ENCODE measurements at places on chromosomes 12 and 14. TPM values are rescaled to one million over a fixed set of nuclear protein-coding genes. Genes with fewer than 3 reads are reported as not detected.
A peak's percentile ranks its signal among the peaks of the same experiment; 100 is the strongest.

- H3K27ac ChIP-seq, result no peak overlapping the region
- no peaks in the 10 kb centered on the region for H3K27me3 ChIP-seq
- H3K4me3 ChIP-seq, result no peak overlapping the region
- H3K4me1 ChIP-seq, result no peaks in the 10 kb centered on the region
- no peak for DNase-seq
Observed at GRCh38 chr14:72026536-72026935, 94.3 kb downstream of the RGS6 start.

DNA sequence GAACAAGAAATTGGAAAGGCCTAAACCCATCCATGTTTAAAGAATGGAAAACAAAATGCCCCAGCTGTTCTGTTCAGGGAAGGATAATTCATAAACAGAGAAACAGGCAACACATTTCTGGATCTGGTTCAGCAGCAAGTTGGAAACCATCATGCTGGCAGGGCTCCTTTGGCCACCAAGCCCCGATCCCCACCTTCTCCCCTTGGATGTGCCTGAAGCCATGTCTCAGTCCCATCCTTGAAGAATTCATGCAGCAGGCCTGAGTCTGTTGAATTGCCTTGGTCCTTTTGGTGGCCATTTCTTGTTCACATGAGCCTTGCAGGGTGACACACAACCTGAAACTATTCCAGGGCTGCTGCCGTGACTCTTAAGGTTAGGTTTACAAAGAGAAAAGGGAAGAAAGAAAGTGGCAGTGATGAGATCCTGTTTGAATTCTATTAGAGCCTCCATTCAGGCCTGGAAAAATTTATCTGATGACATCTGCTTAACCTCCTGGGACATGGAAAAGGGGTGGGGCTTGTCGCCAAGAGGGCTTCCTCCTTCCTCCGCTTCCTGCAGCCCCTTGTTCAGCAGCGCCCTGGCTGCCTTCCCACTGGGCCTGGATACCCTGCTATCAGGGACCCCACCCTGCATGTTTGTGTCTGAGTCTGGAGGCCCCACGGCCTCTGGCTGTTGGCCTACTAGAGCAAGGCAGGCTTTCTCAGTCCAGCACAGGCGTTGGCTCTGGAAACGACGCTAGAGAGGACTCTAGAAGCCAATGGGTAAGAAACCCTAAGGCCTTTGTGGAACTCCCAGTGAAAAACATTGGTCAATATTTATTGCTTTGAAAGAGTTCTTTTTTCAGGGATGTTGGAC, 341.9 kb downstream of the C12orf75 start:
- no peak overlapping the region for H3K4me3 ChIP-seq
- DNase-seq, result no peak
- H3K4me1 ChIP-seq, result no peaks in the 10 kb centered on the region
- H3K27ac ChIP-seq, result no peak overlapping the region

DNA sequence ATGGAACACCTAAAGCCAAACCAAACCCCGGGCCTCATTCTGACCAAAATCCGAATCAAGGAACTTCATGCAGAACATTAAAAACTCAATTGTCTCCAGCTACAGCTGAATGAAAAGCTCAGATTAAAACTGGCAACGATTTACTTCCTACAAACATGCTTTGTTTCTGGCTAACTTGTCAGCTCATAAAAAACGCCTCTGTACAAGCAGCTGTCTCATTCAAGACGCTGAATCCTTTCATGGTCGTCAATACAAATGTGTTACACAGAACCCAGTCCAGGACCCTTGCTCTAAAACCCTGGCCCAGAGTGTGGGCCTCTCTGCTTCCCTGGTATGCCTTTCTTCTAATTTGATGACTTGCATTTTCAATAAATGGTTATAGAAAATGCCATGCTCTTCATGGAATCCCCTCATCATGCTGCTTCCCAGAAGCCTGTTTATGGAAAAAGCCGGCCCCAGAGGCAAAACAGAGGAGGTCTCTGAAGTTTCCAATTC, 183.1 kb downstream of the PHLDA1 start:
- no peaks in the 10 kb centered on the region for H3K4me1 ChIP-seq
- no peaks in the 10 kb centered on the region for H3K36me3 ChIP-seq
- H3K4me3 ChIP-seq, result no peak overlapping the region
- no peaks in the 10 kb centered on the region for H3K27me3 ChIP-seq

- peaks cover 4% of the 10 kb centered on the region for H3K4me1 ChIP-seq
- H3K27me3 ChIP-seq, result no peaks in the 10 kb centered on the region
- H3K27ac ChIP-seq, result no peak overlapping the region
- H3K36me3 ChIP-seq, result no peaks in the 10 kb centered on the region
- no peak for DNase-seq
Observed at GRCh38 chr12:116490471-116490870, 68.7 kb upstream of the MAP1LC3B2 start.

GRCh38 chr12:6620137-6620884, 13.1 kb upstream of the CHD4 start:
- no peaks in the 10 kb centered on the region for H3K36me3 ChIP-seq
- no peak overlapping the region for H3K27ac ChIP-seq
- peaks cover 30% of the 10 kb centered on the region for H3K27me3 ChIP-seq
- peak; percentile 92 for DNase-seq

DNA sequence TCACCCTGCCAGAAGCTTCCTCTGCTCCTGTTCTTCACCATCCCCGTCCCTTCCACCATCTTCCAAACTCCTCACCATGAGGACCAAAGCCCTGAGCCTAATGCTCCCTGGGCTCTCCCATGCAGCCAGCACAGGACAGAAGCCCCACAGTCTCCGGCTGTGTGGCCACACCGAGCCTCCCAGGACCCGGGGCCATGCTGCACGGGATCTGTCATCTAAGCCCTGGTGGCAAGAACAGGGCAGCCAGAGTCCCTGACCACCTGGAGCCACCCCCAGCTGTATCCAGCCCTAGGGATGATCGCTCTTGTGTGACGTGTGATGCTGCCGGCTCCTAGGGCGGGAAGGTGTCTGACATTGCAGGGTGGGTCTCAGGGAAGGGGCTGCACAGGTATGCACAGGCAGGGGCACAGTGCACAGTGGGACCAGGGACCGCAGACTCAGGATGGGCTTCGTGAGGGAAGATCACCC, 8.1 kb downstream of the TMEM179 start:
- H3K4me3 ChIP-seq, result no peak overlapping the region
- peaks cover 8% of the 10 kb centered on the region for H3K4me1 ChIP-seq
- no peak for DNase-seq
- H3K36me3 ChIP-seq, result no peaks in the 10 kb centered on the region

DNA sequence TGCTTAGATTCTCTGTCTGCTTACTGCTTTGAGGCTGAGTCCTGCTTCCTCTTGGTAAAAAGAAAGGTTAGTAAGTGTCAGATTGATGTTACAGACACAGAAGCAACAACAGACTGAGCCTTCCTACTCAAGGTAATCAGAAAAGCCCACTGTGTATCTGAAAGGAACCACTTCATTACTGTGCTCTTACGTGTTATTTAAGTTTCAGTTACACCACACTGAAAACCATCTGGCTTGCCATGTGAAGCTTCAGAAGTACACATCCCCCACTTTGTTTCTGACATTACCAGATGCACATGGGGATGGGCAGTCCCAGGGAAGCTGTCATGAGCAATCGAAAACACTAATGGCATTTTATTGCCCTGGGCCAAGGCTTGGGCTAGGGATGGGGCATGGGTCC, 1290.1 kb downstream of the AACS start:
- H3K36me3 ChIP-seq, result no peaks in the 10 kb centered on the region
- H3K27me3 ChIP-seq, result no peaks in the 10 kb centered on the region
- no peak for DNase-seq
- no peaks in the 10 kb centered on the region for H3K4me1 ChIP-seq

DNA sequence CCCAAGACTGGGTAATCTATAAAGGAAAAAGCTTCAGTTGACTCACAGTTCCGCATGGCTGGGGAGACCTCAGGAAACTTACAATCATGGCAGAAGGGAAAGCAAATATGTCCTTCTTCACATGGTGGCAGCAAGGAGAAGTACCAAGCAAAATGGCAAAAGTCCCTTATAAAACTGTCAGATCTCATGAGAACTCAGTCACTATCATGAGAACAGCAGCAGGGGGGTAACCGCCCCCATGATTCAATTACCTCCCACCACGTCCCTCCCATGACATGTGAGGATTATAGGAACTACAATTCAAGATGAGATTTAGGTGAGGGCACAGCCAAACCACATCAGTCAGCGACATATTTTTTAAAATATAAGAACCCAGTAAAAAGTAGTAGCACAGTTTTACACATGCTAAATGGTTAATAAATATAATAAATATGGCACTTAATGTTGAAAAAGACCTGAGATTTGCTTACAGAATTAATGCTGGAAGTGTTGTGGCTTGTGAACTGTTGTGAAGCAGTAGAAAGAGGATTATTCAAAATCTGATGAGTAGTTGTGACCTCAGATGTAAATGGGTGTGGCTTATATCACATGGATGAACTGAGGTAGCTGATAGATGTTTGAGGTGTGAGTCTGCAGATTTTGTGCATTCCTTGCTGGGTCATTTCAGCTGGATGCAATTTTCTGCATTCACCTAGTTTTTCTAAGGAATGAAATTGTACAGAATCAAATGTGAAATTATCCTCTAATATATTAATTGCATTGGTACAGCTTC, 46.9 kb upstream of the CHPT1 start:
- DNase-seq, result no peak
- H3K27ac ChIP-seq, result no peak overlapping the region
- no peaks in the 10 kb centered on the region for H3K27me3 ChIP-seq
- no peak overlapping the region for H3K4me3 ChIP-seq
- H3K36me3 ChIP-seq, result no peaks in the 10 kb centered on the region

DNA sequence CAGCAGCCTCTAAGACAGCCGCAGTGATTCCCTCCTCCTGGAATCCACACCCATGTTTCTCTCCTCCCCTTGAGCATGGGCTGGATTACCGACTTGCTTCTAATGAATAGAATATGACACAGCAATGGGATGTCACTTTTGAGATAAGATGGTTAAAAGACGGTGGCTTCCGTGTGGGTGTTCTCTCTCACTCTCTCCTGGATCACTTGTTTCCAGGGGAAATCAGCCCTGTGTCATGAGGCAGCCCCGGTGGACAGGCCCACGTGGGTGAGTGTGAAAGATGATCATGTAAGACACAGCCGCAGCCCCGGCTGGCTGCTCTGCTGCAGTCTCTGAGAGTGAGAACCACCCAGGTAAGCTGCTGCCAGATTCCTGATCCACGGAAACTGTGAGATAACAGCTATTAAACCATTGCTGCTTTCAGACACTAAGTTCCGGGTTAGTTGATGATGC, 10.7 kb downstream of the MOAP1 start:
- no peak for DNase-seq
- H3K4me1 ChIP-seq, result no peaks in the 10 kb centered on the region
- no peaks in the 10 kb centered on the region for H3K27me3 ChIP-seq

GRCh38 chr12:57892232-57892972, 45.9 kb upstream of the CTDSP2 start:
- H3K27ac ChIP-seq, result no peak overlapping the region
- no peak overlapping the region for H3K4me3 ChIP-seq
- DNase-seq, result no peak
- peaks cover 59% of the 10 kb centered on the region for H3K4me1 ChIP-seq
- H3K36me3 ChIP-seq, result no peaks in the 10 kb centered on the region

DNA sequence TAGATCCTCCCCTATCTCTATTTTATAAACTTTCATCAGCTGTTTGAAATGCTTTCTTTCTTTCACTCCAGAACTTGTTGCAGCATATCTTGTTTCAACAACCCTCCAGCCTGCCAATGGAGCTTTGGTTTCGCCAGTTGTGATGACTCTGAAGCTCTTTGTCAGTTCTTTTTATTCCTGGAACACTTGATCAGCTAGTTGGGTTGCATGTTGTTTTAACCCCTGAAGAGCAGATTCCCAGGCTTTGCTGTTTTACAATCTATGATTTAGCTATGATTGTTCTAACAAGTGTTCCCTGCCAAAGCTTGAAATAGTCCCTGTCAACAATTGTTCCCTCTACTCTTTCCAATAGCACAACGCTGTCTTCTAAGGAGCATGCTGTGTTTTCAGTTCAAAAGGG, 50.6 kb upstream of the FUT8 start:
- H3K4me3 ChIP-seq, result no peak overlapping the region
- no peaks in the 10 kb centered on the region for H3K27me3 ChIP-seq
- H3K4me1 ChIP-seq, result no peaks in the 10 kb centered on the region
- H3K36me3 ChIP-seq, result no peaks in the 10 kb centered on the region

GRCh38 chr12:123042833-123043232, 62.4 kb downstream of the ARL6IP4 start:
- no peak for DNase-seq
- H3K4me3 ChIP-seq, result no peak overlapping the region
- H3K36me3 ChIP-seq, result no peaks in the 10 kb centered on the region
- H3K4me1 ChIP-seq, result peaks cover 7% of the 10 kb centered on the region

DNA sequence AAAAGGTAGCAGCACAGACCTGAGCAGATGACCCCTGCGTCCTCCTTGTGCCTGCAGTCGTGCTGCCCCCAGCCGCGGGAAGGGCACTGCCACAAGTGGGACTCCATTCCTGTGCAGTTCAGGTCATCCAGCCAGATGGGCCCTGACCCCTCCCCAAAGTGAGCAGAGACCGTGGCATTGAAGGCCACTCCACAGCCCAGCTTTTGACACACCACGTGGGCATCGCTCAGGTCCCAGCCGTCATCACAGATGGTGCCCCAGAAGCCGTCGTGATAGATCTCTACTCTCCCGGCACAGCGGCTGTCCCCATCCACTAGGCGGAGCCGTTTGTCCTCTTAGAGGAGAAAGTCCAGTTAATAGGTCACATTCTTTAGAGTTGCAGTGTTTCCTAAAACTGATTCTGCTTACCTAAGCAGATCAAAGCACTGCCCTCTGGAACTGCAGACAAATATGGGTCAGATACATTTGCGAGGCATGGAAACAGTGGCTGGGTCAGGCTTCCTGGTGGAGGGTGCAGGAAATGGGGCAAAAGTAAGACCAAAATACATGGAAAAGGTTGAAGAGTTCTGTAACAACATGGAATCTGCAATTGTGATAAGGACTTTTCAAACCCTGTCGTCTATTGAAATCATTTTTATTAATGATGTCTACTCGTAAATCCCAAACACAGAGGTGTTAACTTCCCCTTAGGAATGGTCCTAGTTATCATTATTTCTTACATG, 69.4 kb downstream of the CD163L1 start:
- H3K27ac ChIP-seq, result no peak overlapping the region
- H3K4me3 ChIP-seq, result no peak overlapping the region
- no peaks in the 10 kb centered on the region for H3K36me3 ChIP-seq
- no peaks in the 10 kb centered on the region for H3K4me1 ChIP-seq

The DPPA3 gene
- 0.25 TPM for total RNA-seq

The KRT75 gene
- total RNA-seq, result not detected

The AJUBA gene
- total RNA-seq, result 99.6 TPM

The PTGER2 gene
- total RNA-seq, result not detected

The CEBPE gene
- total RNA-seq, result not detected

The RHEBL1 gene
- 6.0 TPM for total RNA-seq

The GLS2 gene
- 2.9 TPM for total RNA-seq
